ENCODE measurements at places on chromosomes 12 and 14.

DNA sequence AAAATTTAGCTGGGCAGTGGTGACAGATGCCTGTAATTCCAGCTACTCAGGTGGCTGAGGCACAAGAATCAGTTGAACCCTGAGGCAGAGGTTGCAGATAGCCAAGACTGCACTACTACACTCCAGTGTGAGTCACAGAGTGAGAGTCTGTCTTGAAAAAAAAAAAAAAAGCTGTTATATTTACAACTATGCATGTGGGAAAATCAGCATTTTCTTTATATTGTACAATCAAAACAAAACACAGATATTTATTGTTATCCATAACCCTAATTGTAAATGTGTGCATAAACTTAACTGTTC lies 12.5 kb downstream of the C1R start:
- DNase-seq = no peak

DNA sequence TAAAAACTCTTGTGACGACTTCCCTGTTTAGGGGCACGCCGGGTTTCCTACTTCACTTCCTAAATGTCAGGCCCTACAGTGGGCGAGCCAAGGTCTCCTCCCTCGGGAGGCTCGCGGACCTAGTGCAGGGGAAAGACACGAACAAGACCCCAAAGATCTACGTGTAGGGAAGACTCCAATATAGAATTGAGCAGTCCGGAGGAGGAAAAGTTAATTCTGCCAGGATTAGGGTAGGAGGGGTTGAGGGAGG lies 564 bp downstream of the ATXN3 start:
- no peak for DNase-seq

DNA sequence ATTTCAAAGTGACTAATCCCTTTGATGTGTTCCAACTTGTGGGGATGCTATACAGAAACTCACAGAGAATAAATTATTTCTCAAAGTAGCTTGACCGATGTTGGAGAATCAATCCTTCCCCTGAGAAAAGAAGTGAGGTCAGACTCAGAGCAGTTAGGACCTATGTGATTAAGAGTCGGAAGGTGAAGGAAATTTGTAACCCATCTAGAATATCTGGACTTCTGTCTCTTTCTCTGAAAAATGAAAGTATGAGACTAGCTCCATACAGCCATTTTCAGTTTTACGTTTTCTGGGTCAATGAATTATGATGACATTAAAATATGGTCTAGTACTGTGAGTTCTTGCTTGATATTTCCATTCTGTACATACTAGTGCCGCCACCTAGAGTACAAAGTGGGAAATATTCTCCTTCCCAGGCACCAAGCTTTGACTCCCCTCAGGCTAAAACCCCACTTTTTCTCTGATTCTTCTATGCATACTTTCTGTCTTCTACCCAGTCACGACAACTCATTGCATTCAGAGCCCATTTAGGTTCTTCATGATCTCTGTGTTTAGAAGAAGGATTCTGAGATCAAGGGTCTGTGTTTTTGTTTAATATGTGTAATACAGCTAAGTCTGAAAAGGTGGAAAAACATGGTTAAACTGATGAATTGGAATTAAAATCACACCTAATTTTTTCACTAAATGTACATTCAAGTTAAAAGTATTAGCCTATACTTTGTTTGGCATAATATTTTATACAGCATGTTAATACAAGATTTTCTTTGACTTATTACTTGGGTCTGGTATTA lies 6.9 kb upstream of the NTS start:
- DNase-seq = peak; percentile 49

GRCh38 chr14:102678394-102678793 lies 85.9 kb downstream of the RCOR1 start:
- DNase-seq = no peak

GRCh38 chr12:105993766-105994555 lies 144.8 kb downstream of the NUAK1 start:
- DNase-seq = no peak

DNA sequence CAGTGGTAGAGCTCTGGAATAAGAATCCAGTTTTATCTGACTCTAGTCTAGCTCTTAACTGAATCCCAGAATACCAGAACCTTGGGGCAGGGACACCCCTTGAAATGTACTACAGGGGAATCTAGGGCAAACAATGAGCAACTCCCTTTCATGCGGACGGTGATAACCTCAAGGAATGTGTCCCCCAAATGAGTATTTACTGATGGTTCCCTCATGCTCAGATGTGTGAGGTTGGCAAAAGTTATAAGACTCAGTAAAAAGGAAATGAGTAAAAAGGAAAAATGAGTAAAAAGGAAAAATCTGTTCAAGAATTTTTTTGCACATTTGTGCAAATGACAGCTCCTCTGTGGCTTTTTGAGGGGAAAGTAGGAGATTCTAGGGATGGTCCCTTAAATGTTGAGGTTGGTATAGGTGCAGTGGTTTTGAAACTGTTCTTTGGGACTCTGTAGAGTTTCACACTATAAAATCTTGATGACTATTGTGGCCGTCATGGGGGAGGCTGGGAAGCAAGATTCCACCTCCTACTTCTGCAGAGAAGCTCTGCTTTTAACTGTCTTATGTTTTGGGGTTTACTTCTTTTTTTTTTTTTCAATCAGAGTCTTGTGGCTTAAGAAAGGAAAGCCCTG lies 58.6 kb downstream of the NRXN3 start:
- DNase-seq = no peak

DNA sequence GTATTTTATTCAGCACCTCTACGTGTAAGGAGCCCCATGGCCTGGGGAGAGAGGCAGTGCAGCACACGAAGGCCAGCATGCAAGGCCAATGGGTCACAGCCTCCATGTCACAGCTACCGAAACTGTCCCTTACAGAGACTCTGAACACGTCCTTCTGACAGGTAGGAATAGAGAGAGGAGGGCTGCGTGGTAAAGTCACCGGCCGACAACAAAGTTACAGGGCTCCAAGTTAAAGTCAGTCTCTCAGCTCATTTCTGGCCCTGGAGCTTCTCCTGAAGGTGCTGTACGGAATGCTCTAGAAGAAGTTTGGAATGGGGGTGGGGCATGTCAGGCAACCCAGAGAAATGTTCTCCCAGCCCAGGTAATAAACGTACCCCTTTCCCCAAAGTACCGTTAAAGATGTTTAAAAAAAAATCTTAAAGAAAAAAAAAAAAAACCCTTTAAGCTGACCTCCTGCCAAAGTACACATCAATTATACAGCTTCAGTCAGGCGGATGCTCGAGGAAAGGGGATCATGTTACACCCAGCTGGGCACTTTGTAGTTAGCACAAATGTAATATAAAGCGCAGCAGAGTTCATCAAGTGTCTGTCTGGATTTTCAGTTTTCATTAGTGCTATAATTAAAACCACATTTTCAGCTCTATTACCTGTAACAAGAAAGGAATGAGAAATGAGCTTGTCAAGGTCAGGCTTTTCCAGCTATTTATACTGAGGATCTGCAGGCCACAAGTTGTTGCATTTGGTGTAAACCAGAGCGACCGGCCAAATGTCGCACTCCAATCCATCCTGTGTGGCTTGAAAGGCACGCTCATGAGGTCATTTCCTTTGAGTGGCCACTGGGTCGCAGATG lies 53.3 kb upstream of the CDKN3 start:
- no peak for DNase-seq

- no peak for DNase-seq
Observed at GRCh38 chr12:9971181-9971580, at the start of gene CLEC12A. Gene CLEC12A, plus strand, starts transcription at chr12:9971409. Its CDS starts 188 bp downstream, at chr12:9971597.

- DNase-seq = no peak
Observed at GRCh38 chr14:51676549-51676948, 24.8 kb downstream of the FRMD6 start.

DNA sequence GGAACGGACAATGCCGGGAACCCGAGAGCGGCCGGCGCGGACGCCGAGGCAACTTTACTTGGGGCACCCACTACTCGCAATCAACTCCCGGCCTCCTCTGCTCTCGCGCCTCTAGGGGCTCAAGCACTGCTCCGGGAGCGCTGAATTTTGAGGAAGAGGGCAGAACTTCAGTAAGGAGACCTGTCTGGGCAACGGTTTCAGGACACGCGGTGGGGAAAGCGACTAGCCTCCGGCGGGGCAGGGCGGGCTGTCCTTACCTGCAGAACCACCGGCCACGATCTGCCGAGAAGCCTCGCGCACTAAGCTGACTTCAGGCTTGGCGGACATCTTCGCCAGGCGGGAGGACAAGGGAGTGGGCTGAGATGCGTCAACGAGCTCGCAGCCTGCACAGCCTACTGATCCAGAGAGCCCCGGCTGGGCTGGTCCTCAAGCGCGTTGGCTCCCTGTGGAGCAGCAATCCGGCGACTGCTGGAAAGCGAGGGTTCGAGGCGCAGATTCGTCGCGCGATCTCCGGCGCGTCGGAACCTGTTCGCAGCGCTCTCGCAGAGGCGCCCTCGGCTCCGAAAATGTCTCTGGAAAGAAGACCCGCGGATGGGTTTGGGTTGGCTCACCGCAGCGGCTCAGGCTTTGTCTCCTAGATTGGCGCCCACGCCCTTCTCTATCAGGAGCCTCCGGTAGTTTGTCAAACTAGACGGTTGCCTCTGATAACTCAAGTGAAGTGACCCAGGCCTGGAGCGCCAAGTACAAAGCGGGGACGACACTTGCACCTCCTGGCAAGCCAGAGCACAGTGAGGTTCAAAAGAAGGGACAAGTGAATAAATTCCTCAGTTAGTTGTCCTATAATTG lies at the start of gene SLC25A21:
TSS of gene SLC25A21 (minus strand) at position 583 of the 846 bp plus-strand sequence.
- DNase-seq = peak; percentile 83

DNA sequence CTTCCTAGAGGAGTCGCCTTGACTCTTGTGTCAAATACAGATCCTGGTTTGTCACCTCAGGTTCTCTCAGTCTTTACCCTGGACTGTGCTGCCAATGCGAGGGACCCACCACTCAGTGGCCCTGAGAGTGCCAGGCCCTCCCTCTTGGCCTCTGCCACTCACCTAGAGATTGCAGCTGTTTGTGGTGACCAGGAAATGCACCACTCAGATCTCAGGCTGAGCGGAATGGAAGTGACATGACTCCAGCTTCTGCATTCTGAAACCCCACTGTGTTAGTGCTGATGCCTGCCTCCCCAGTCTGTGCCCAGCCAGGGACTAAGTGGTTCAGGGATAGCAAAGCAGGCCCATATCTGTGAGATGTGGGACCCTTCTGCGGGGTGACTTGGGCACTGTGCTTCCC lies 27.8 kb upstream of the NEDD1 start:
- no peak for DNase-seq

GRCh38 chr12:1830981-1831963 lies 10.9 kb downstream of the LRTM2 start:
- DNase-seq = no peak

DNA sequence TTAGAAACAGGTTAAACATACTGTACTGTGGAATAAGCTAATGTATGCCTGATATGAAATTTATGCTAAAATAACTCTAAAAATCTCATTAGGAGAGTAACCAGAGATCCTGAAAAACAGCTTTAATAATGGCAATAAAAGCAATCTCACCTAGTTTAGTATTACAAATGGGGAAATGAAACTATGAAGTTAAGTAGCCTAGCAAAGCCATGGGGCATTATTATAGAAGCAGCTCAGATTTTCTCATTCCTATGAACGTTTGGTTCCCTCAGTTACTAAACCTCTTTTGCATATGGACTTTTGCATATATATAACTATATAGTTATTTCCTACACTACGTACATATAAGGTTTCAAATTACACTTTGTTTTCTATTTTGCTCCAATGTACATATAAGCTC lies 25.0 kb upstream of the APPL2 start:
- no peak for DNase-seq

DNA sequence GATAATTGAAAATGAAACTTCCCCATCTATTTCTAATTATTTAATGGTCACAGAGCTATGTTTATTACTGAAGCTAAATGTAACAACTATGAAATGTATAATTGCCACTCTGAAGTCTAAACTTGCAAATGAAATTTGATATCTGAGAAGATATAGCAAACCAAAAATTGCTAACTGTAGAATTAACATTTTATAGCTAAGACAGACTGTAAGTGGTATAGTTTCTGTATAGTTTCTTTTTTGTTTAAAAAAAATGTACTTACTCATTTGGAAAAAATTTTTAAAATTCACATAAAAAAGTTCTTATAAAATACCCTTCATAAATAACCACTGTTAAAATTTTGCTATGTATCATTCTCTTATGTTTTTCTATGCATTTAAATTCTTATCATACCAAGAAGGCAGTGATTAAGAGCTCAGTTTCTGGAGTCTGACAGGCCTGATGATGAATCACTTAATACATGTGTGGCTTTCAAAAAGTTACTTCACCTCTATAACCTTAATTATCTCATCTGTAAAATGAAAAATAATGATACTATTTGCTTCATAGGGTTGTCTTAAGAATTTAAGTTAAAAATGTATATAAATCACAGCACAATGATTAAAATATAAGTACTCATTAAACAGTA lies 214.7 kb upstream of the GARIN2 start:
- DNase-seq = no peak

DNA sequence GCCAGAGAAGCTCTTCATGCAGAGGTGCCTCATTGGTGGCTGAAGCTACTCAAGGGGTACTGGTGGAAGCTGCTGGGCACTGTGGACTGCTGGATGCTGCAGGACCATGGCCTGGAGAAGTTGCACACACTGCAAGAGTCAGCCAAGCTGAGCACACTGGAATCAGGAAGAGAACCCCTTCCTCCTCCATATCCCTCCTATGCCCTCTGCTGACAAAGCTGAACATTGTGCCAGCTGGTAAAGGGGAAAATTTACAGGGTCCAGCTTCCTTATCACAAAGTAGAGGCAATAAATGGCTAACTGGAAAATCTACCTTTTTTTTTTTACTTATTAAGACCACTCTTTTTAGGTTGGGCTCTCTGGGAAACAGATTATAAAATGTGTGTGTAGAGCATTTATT lies 6.5 kb downstream of the CCDC175 start:
- DNase-seq = no peak

- no peak for DNase-seq
Observed at GRCh38 chr14:21840765-21841164, 167.1 kb upstream of the OR4E1 start.

- DNase-seq = peak; percentile 40
Observed at GRCh38 chr12:125092872-125093680, 27.8 kb downstream of the AACS start.

- no peak for DNase-seq
Observed at GRCh38 chr14:56650979-56651378, 71.4 kb downstream of the TMEM260 start.

DNA sequence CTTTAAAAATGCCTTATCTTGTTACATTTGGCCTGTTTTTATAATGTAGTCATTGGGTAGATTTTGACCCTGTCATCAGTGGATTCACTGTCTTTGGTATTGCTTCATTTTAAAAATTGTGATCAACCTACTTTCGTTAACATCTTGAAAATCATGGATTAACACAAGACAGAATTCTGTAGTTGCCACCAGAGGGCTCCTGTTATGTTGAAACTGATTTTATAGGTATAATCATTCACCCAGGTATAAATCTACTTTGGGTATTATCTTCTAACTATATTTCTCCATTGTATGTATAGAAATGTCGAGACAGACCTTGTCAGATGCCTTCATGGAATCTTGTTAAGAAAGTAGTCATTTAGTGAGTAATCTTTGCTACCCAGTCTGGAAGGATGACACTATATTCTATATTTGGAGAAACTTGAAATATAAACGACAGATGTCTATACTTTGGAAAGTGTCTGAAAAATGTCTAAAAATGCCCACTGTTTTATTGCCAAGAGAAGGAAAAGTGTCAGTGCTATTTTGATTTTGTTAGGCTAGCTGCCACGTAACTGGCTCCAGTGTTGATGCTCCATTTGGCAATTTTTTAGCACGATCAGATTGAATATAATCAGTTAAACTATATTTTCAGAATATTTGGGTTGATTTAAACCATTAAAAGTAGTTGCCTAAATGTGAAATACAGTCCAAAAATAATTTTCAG lies 129.4 kb downstream of the PELI2 start:
- peak; percentile 9 for DNase-seq
